Pulmonary artery endothelial cell (primary cell): ENCODE measurements at places on chromosomes 4 and X.
A peak's percentile ranks its signal among the peaks of the same experiment; 100 is the strongest.

- DNase-seq, result no peak
Measured at GRCh38 chr4:88573995-88574394, 18.3 kb upstream of the HERC3 start.

DNA sequence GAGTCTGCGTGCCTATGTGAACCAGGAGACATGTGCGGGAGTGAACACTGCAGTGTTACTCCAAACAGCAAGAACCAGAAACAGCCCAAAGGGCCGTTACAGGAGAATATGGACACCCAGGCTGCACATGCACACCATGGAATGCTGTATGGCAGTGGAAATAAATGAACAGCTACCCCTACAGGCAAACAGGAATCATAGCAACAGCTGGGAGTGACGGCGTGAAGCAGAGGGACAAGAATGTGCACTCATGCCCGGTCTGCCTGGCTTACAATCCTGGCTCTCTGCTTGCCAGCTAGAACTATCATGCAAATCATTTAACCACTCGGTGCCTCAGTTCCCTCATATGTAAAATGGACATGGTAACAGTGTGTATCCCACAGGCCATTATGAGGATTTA is 16.6 kb downstream of the GPKOW start:
- peak; percentile 19 for DNase-seq

- no peak for DNase-seq
Measured at GRCh38 chrX:101676571-101676970, 16.9 kb upstream of the ARMCX2 start.

GRCh38 chr4:128286474-128287058 is 1.0 kb downstream of the PGRMC2 start:
- no peak for DNase-seq

GRCh38 chr4:121873604-121874003 is 3.3 kb upstream of the BBS7 start:
- DNase-seq, result no peak

GRCh38 chr4:150136036-150136435 is 57.8 kb downstream of the DCLK2 start:
- no peak for DNase-seq

- DNase-seq, result no peak
Measured at GRCh38 chr4:115841871-115842270, 728.5 kb upstream of the NDST4 start.

DNA sequence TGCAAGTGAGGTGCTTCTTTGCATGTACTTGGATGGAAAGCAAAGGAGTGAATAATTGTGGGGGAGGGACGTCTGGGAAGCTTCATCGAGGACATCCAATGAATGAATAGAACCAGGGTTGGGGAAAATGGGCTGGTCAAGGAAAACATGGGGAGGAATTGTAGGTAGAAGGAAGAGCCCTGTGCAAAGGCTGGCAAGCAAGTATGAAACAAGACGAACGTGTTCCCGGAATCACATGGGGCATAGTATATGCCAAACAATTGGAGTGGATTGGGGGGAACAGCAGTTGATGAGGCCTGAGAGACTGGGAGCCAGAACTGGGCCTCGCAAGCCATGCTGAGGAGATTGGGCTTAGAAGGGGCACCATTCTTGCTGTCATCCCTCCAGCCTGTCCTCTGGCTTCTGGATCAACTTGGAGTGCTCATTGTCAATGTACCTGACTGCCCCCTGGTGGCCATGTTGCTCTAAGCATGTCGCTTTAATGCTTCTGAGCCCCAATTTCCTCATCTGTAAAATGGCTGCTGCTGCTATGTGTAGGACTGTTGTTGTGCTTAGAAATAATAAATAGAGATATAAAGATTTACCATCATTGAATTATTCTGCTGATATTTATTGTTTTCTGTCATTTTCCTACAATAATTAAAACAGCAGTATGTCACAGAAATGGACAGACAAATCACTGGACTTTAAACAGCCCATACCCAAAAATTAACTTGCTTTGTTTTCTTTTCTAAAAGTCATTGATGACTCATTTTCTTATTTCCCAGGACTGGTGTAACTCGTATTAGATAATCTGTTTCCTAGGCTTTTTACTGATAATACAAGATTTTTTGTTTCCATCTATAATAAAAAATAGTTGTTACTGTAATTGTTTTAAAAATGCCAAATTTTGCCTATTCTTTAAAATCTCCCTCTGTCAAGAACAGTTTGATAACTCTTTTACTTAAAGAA is 66.4 kb downstream of the JADE3 start:
- DNase-seq, result peak; percentile 71

DNA sequence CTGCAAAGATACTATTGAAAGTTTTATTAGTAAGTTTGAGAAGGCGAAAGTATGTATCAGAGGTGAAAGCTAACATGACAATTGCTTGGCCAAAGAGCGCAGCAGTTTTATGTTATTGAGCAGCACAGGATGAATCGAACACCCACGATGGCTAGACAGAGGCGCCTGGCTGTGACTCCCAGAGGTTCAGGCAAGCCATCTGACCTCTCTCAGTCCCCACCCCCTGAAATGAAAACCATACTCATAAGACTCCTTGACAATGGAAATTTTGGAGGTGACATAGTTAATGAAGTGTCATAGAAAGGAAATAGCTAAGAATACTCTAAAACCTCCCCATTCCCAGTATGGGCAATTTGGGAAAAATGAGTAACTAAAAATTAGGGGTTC is 70.6 kb downstream of the MGST2 start:
- DNase-seq, result no peak

- DNase-seq, result no peak
Measured at GRCh38 chr4:147683188-147683591, 773 bp downstream of the PRMT9 start.
